Activated effector memory CD4-positive, alpha-beta T cell treated with anti-CD3 and anti-CD28 coated beads, Interleukin-2, amount 50 U/mL, for 16 hours (primary cell): ENCODE measurements at places on chromosomes 11 and 22.

DNA sequence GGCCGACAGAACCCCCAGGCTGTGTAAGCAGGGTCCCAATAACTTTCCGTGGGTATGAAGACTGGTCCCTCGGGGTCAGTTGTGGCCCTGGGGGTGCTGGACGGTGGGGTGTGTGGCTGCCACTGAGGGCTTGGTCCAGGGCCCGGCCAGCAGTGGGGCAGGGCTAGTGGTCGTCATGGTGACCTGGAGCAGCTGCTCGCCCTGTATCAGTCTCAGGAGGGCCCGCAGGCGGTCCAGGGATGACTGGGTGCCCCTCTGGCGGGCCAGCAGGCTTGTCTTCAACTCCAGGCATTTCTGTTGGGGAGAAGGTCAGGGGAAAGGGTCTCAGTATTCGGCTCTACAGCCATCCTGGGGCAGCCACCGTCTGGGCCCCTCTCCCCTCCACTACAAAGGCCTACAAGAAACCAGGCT is 126.8 kb downstream of the PHF21B start:
- DNase-seq, result peak; percentile 47

GRCh38 chr22:48779661-48780596 is 1047.7 kb downstream of the BRD1 start:
- DNase-seq, result peak; percentile 31

GRCh38 chr11:76903325-76903724 is 42.6 kb downstream of the ACER3 start:
- DNase-seq, result no peak

GRCh38 chr11:69880826-69881445 is 61.7 kb upstream of the FGF3 start:
- DNase-seq, result peak; percentile 51

- DNase-seq, result no peak
Observed at GRCh38 chr11:37506531-37506930, 908.5 kb upstream of the RAG2 start.

- no peak for DNase-seq
Observed at GRCh38 chr22:41048791-41049717, 43.3 kb upstream of the EP300 start.

GRCh38 chr22:40583053-40583741 is 53.3 kb downstream of the MRTFA start:
- no peak for DNase-seq

GRCh38 chr11:115766561-115766960 is 262.3 kb upstream of the CADM1 start:
- DNase-seq, result no peak

DNA sequence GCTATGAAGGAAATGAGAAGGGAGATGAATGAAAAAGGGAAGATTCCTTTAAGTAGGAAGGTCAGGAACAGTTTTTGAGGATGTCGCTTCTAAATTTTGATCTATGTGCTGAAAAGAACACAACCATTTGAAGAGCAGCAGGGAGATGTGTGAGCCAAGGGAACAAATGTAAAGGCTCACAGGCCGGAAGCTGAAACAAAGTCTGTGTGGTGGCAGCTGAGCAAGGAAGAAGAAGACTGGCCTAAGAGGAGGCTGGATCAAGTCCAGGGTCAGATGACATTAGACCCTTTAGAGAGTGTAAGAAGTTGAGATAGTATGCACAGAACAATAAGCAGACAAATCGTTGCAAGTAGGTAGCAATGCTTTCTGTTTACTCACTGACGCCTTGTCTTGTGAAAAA is 1631.4 kb upstream of the TENM4 start:
- DNase-seq, result no peak
